Epithelial cell of alveolus of lung (primary cell): ENCODE measurements at places on chromosomes 6 and 20. TPM values are rescaled to one million over a fixed set of nuclear protein-coding genes. Genes with fewer than 3 reads are reported as not detected.

Gene FRMD1
- not detected in 2 replicates for total RNA-seq

Gene SIRPD
- total RNA-seq, result not detected in 2 replicates

Gene GMDS
- 6.1 and 10.9 TPM in 2 replicates for total RNA-seq

Gene OR2H2
- not detected in 2 replicates for total RNA-seq

Gene NKAIN2
- total RNA-seq, result under 0.01 TPM in 1 of 2 replicates, not detected in the other

Gene SPINT3
- total RNA-seq, result not detected in 2 replicates

Gene MCCD1
- total RNA-seq, result not detected in 2 replicates

Gene TUBB2B
- total RNA-seq, result 2.3 and 19.0 TPM in 2 replicates

Gene ULBP2
- total RNA-seq, result 0.24 and 4.4 TPM in 2 replicates

Gene DNAAF9
- 6.5 and 11.3 TPM in 2 replicates for total RNA-seq
